Ammon's horn (tissue), 1 donor: ENCODE measurements at places on chromosomes 16 and 17.

DNA sequence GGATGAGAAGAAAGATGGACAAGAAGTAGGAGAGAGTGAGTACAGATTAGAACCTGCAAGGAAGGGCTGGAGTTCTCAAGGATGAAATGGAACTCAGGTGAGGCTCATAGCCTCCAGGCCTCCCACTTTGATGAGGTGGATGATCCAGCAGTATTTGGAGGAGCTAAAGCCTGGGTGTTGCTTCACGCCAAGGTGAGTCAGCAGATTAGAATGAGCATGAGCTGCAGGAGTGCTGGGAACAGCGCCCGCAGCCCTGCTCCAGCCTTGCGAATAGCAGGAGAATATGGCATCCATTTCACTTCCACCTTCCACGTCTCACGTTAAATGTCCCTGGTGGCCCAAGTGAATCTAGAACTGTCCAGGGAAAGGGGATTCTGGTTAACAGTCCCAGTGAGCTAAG lies 94.4 kb upstream of the CPHXL start:
- no peak for DNase-seq

DNA sequence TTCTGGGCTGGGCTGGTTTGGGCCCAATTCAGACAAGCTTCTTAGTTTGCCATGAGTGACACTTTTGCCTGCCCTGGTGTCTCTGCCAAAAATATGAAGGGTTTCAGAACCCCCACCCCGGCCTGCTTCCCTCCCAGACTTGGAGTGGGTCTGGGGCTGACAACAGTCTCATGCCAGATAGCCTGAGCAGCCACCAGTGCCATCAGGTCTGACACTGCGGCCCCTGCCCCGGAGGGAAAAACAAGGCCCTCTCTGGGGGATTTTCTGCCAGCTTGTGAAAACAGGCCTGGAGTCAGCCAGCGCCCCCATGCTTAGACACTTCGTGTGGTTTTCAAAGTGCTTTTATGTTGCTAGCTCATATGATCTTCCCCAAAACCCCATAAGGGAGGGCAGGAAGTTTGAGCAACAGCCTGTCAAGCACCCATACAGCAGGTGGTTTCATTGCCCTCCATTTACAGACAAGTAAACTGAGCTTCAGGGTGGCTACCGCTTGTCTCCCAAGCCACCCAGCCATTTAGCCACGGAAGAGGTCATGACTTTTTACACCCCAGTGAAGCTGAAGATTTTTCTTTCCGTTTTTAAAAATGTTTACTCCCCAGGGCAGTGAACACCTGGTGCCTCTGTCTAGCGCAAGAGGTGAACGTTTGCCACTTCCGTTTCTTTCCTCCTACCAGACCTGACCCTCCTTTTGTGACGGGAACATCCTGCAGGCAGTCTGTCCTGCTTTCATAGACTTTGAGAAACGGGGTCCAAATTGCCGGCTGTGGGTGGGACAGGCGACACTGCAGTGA lies 300.6 kb downstream of the SEC14L1 start:
- peak; percentile 52 for DNase-seq

- DNase-seq = peak; percentile 35
These were observed 23.6 kb upstream of the ENPP7 start for GRCh38 chr17:79706931-79707850.

DNA sequence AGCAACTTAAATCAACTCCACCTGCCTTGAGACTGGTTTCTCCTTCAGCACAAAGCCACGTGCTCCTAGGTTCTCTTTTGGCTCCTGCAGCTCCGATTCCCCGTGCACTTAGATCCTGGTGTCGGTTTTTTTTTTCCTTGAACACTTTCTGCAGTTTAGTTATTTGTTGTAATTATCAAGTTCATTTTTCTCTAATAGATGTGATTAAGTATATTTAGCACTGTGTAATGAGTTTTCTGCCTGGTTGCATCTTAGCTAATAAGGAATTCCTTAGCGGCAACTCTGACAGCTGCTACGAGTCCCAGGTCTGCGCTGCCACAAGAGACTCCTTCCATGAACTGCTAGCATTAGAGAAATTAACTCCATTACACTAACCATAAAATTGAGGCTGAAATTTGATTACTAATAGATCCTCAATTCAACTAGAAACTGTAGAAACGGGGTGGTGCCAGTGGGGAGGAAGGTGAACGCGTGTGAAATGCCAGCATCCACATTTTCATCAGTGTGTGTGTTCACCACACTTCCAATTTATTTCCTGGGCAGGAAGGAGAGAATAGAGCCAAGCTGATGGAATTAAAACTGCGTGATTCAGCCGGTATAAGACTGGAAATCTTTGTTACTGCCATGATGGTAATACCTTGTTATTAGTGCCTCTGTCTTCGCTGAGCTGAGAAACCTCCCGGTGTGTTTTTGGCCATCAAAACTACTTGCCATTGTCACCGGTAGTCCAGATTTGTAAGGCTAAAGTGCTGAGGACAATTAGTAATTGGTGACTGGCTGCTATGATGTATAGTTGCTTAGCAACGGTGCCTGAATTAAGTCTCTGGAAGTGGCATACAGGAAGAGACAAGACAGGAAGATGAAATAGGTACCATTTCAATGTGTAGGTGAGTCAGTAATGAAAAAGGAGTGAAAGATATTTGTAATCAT lies 232.4 kb downstream of the IRX3 start:
- DNase-seq = no peak

DNA sequence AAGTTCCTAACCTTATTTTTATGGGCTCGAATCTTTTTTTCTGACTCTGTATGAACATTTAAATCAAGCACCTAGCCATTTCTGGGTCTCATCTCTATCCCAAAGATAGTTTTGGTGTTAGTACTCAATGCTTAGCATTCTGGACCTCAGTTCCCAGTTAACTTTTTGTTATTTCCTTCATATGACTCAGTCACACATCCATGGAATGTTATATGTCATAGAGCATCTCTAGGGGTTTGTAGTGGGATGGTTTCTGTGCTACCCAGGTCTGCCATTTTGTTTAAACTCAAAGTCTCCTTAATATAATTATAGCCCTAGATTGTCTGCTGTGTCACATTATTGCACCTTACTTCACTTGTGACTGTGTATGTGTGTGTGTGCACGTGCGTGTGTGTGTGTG lies 90.1 kb downstream of the EFCAB13 start:
- no peak for DNase-seq

DNA sequence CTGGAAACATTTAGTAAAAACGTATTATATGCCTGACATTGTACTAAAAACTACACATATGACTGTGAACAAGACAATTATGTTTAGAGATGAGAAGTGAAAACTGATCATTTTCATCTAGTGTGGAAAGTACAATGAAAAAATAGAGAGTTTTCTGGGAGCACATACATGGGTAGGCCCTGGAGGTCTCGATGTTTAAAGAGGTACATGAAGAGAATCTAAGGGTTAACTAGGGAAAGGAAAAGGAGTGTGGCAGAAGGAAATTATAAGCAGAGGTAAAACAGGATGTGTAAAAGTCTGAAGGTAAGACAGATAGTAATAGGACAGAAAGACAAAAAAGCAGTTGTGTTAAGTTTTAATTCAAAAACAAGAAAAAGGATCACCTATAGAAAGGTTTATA lies 113.7 kb downstream of the USP32 start:
- no peak for DNase-seq

- DNase-seq = peak; percentile 7
These were observed 27.5 kb downstream of the OMG start for GRCh38 chr17:31269578-31269983.

GRCh38 chr17:49819651-49820050 lies 28.2 kb downstream of the TAC4 start:
- DNase-seq = no peak

- DNase-seq = no peak
These were observed 22.0 kb upstream of the ALDH3A1 start for GRCh38 chr17:19769946-19770652.

DNA sequence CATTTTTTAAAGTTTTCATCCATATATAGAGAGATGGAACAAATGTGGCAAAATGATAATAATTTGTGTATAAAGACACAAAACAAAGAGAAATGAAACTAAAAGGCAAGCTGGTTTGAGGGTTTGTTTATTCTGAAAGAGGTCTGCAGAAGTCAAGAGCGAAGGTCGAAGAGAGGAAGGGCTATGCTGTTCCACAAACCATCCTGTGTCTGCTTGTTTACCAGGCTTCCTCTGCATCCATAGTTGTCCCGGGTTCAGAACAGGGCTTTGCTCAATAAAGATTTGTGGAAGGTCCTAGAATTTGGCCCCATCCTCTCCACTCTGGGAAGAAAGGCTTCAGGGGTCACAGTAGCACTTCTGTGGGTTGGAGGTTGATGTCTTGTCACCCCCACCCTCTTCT lies 2.4 kb upstream of the MARVELD3 start:
- DNase-seq = no peak

GRCh38 chr17:44928136-44928535 lies 12.8 kb upstream of the GFAP start:
- DNase-seq = no peak

- DNase-seq = peak; percentile 56
These were observed 12.7 kb downstream of the SPNS2 start for GRCh38 chr17:4511199-4511932.
